Activated naive CD4-positive, alpha-beta T cell treated with anti-CD3 and anti-CD28 coated beads, Interleukin-2, amount 50 U/mL, for 16 hours (primary cell): ENCODE measurements at places on chromosomes 4 and X.

- no peak for DNase-seq
Measured at GRCh38 chr4:67014592-67014991, 530.7 kb downstream of the CENPC start.

GRCh38 chr4:153151535-153152455 is 52.4 kb upstream of the TRIM2 start:
- DNase-seq = peak; percentile 32

- no peak for DNase-seq
Measured at GRCh38 chr4:122772311-122772710, 39.8 kb downstream of the BBS12 start.

DNA sequence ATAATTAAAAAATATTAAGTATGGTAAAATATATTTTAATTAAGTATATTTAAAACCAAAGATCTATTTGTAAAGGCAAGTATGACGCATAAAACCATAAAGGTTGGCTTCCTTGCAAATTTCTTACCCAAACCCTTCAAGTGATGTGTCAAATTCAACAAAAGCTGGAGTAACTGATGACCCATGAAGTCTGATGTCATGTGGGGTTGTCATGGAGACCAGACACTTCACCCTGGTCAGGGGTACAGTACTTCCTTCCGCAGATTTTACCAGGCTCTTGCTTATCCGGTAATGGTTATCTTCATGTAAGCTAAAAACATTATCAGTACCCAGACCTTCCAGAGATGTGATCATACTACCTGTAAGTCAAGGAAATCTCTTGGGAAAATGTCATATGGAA is 170.1 kb downstream of the WDFY3 start:
- DNase-seq = no peak

DNA sequence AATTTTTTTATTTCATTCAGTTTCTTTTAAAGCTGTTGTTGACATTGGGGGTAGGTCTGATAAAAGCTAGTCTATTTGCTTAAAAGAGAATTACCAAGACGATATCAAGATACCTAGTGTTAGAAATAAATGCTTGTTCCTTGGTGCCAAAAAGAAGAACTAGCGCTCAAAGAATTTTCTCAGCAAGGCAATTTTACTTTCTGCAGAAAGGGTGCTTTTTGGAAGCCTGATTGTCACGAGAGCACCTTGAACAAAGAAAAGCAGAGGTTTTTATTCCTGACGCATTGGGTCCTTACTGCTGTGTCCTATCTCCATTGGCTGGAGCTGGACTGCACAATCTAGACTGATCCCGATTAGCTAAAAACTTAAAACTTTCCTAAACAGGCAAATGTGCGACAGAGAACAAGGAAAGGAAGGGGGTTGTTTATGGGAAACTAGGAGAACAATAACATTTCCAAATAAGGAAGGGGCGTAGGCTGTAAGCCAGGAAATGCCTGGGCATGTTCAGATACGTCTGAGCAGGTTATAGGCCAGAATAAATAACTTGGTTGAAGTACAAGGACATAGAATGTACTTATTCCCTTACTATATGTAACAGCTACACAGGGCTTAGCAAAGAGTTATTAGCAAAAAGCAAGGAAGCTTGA is 50.3 kb upstream of the STPG2 start:
- DNase-seq = no peak

- DNase-seq = no peak
Measured at GRCh38 chrX:134732152-134732551, 73.9 kb upstream of the PLAC1 start.

GRCh38 chr4:88752076-88752463 is 54.4 kb upstream of the NAP1L5 start:
- no peak for DNase-seq

DNA sequence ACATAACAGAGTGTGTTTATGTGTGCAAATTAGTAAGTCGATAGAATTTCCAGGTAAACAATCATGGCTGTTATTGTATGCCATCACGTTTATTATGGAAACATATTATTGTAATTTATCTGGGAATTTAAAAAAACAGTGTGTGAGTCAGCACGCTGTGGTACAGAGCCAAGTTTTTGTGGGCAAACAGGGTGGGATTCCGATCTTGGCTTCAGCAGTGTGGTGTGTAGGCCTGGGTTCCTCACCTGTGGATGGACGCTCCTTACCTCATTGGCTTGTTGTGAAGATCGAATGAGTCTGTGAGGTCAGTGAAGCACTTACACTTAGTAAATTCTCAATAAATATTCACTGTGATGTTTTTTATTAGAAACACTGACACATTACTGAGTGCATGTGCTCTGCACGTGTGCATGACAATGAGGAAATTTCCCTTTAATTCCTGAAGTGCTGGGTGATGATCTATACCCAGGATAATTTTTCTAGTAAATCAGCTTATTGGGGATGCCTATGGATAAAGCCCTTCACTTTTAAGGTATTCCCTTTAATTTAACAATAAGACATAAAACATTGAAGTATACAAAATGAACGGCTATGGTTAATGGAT is 36.4 kb downstream of the SLIT2 start:
- DNase-seq = no peak

DNA sequence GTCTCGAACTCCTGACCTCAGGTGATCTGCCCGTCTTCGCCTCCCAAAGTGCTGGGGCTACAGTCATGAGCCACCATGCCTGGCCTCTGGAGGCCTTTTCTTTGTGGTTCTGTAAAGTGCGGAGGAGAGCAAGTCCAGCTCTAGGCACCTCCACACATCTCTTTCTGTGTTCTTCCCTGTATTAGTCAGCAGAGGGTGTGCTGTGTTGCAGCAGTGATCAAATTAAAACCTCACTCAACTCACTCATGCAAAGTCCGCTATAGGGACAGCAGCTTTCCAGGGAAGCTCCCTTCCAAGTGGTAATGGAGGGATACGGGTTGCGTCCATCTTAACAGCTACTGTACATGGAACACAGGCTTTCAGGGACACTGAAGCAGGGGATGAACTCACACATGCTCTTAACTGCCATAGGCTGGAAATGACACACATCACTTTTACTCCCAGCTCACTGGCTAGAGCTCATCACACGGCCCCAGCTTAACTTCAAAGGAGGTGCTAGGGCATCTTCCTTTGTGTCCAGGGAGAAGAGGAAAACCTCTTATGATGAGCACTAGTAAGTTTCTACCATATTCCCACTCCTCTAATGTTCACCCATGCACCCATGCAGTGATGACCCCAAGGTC is 36.0 kb upstream of the CCNG2 start:
- no peak for DNase-seq

- peak; percentile 69 for DNase-seq
Measured at GRCh38 chr4:173288296-173288695, 45.9 kb downstream of the HMGB2 start.

GRCh38 chr4:89101256-89102161 is 9.8 kb upstream of the TIGD2 start:
- no peak for DNase-seq

GRCh38 chrX:30992381-30992904 is 79.4 kb downstream of the FTHL17 start:
- no peak for DNase-seq

GRCh38 chr4:139849219-139849618 is 183.6 kb downstream of the MGST2 start:
- DNase-seq = no peak

DNA sequence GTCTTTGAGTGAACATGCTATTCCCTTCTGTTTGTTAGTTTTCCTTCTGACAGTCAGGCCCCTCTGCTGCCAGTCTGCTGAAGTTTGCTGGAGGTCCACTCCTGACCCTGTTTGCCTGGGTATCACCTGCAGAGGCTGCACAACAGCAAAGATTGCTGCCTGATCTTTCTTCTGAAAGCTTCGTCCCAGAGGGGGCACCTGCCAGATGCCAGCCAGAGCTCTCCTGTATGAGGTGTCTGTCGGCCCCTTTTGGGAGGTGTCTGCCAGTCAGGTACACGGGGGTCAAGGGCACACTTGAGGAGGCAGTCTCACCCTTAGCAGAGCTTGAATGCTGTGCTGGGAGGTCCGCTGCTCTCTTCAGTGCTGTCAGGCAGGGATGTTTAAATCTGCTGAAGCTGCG is 456.9 kb upstream of the HTR2C start:
- no peak for DNase-seq

- DNase-seq = no peak
Measured at GRCh38 chr4:155929833-155930232, 23.8 kb downstream of the CTSO start.

GRCh38 chr4:119526786-119527550 is 101.6 kb downstream of the PDE5A start:
- DNase-seq = no peak

- no peak for DNase-seq
Measured at GRCh38 chr4:159006202-159006601, 96.7 kb upstream of the RAPGEF2 start.
